SK-N-SH (cell line): ENCODE measurements at places on chromosomes 16 and 17. TPM values are rescaled to one million over a fixed set of nuclear protein-coding genes. Genes with fewer than 3 reads are reported as not detected.

Gene HCRT
- polyA plus RNA-seq: not detected in 2 replicates

Gene KRT34
- 0.05 and 0.08 TPM in 2 replicates for polyA plus RNA-seq

Gene GRB7
- not detected in 2 replicates for polyA plus RNA-seq

Gene FBXO39
- not detected in 2 replicates for polyA plus RNA-seq

GRCh38 chr17:40901981-40902474 lies 17.0 kb upstream of the KRT20 start:
- DNase-seq: no peak

DNA sequence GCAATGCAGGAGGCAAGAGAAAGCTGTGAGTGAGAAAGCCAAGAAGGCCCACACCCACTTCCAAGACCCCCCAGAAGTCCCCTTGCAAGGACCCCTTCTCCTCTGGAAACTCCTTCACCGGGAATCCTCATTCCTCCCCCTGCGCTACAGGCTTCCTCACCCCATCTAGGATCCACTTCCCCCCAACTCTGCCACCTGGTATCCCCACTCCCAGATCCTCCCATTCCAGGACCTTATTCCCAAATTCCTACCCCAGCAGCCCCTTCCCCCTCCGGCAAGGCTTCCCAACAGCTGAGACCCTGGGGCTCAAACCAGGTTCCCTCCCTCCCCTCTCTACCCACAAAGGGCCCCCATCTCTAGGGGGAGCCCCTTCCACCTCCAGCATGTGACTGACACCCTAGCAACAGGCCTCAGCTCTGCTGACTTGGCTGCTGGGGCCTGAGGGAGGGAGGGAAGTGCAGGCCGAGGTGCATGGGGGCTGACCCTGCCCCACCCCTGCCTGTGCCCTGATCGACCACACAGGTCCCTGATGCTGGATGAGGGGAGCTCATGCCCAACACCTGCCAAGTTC lies 2.1 kb downstream of the HSF4 start:
- no peak for DNase-seq

GRCh38 chr16:554640-555365 lies 5.4 kb upstream of the PRR35 start:
- DNase-seq: no peak

GRCh38 chr17:18946536-18946935 lies 5.4 kb upstream of the SLC5A10 start:
- no peak for DNase-seq

DNA sequence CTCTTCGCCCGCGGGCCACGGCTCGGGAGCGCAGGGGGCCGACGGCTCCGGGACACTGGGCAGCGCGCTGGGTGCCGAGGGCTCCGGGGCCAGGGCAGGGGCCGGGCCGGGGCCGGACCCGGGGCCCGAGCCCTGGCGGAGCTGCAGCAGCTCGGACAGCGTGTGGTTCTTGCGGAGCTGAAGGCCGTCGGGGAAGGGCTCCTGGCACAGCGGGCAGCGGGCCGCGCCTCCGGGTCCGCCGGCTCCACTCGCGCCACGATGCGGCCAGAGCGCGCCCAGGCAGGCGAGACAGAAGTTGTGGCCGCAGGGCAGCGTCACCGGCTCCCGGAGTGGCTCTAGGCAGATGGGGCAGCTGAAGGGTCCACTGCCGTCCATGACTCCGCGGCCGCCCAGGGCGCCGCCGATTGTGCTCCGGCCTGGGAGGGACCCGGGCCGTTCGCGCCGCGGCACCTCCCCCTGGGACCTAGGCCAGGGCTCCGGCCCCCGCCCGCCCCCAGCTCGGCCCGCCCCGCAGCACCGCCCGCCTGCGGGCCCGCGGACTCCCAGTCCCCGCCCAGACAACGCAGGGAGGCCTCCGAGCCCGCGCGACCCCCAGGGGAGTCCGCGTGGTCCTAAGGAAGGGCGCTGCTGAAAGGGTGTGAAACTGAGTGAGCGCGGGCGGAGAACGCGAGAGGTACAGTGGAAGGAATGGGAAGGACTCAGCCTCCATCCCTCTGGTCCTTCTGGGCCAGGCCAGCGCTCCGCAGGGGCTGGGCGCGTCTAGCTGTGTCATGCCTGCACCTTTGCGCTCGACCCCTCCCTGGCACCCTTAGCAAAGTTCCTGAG lies at the start of gene TRIM47:
TRIM47 (minus strand) TSS at position 408 of the 825 bp plus-strand sequence; CDS start at position 375, 33 bp downstream.
- DNase-seq: peak; percentile 81
